ENCODE measurements at places on chromosomes 6 and 20.

DNA sequence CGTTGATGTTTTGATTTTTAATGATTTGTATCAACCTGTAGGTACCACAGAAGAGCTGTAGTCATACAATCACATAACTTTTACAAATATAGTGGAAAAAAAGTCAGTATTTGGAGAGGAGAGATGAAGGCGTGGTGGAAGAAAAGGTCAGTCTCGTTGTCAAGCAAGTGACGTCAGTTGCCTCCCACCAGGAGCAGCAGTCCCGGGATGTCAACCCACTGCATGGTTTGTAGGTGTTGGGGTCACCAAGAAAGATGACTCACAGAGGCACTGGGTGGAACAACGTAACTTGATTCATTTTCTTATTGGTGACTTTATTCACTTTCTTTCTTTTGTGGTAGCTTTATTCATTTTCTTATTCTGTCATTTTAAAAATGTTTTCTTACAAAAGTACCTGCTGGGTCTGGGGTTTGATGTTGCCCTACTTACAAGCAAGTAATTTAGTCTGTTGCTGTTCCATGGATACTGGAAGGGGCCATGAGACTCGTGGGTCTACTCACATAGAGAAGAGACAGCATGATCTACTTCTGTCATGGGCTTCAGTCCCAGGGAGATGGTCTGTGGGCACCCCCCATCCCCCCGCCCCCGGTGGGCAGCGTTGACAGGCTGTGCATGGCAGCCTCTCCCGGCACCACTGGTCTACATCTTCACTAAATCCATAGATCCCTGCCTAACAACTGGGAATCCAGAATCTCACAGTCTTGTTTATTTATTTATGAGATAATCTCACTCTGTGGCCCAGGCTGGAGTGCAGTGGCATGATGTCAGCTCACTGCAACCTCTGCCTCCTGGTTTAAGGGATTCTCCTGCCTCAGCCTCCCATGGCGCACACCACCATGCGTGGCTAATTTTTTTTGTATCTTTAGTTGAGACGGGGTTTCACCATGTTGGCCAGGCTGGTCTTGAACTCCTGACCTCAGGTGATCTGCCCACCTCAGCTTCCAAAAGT lies 36.4 kb upstream of the SYNJ2 start:
- DNase-seq: no peak

DNA sequence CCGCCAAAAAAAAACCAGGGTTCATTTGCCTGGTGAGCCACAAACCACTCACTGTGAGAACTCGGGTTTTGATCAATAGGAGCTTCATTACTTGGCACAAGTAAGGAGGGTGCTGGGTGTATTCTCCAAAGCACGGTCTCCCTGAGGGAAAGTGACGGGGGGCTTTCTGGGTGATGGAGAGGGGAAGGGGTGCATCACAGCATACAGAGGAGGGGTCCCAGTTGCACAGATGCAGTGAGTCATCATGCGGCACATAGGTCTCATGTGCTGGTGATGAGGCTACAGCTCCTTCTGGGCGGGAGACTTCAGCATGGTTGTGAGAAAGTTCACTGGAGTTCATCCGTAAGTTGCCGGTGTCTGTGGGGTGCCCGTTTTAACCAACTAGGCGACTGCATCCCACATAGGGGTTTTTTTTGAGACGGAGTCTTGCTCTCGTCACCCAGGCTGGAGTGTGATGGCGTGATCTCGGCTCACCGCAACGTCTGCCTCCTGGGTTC lies 36.2 kb downstream of the SUN5 start:
- no peak for DNase-seq

DNA sequence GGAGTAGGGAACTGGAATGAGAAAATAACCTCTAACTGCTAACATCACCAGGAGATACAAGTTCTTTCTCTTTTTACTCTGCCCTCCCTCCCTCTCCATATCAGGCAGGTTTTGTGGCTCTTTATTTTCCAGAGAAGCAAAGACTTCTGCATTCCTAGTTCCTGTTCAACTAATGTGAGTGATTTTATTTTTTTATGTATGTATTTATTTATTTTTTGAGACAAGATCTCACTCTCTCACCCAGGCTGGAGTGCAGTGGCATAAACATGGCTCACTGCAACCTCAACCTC lies 6.0 kb upstream of the IER3 start:
- no peak for DNase-seq

GRCh38 chr20:26216025-26216424 lies 519.4 kb upstream of the ZNF337 start:
- no peak for DNase-seq

DNA sequence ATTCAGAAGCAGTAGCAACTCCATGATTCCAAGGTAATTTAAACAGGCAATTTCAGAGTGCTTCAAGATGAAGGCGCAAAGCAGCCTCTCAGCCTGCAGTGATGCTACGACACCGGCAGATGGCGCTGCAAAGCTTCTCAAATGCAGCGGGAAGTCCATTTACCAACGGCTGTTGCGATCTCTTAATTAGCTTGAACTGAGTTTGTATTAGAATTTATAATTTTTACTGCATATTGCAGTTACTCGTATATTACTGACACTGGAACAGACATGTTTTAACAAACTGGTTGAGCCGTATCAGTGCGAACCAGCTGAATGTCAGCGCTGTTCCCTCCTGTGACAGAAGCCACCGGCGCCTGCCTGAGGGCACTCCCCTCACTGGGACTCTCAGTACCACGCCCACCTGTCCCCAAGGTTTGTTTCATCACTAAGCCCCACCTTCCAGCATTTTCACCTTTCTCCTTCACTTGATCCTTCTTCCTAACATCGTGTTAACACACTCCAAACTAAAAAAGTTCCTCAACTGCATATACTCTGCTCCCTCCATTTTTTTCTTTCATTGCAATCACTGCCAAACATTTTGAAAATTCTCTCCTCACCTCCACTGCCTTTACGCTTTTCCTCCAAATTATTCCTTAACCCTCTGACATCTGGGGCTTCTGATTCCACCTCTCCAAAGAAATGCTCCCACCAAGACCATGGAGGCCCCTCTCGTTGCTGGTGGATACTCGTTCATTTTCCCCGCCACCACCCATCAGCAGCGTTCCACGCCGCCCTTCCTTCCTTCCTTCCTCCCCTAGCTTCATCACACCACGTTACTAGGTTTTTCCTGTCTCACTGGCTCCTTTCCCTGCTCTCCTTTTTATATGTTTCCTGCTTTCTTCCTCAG lies 14.5 kb downstream of the GNL1 start:
- DNase-seq: peak; percentile 78

- DNase-seq: no peak
These were observed 50.1 kb downstream of the CYP24A1 start for GRCh38 chr20:54123587-54124180.

- DNase-seq: no peak
These were observed 23.0 kb upstream of the STK38 start for GRCh38 chr6:36570264-36570663.

DNA sequence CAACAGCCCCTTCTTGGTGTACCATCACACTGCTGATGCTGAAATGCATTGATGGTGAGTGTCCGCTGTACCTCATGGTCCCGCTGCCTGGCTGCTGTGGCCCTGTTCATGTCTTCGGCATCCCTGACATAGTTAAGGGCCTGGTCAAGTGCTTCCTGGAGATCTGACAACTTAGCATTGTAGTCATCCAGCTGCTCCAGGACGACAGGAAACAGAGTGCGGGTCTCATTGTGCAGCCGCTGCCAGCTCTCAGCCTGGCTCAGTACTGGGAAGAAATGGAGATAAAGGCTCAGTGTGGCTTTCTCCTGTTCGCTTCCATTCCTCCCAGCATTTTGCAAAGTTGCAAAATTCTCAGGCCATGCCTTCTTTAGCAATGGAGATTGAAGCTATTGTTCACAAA lies 81.8 kb downstream of the LAMA4 start:
- DNase-seq: no peak

DNA sequence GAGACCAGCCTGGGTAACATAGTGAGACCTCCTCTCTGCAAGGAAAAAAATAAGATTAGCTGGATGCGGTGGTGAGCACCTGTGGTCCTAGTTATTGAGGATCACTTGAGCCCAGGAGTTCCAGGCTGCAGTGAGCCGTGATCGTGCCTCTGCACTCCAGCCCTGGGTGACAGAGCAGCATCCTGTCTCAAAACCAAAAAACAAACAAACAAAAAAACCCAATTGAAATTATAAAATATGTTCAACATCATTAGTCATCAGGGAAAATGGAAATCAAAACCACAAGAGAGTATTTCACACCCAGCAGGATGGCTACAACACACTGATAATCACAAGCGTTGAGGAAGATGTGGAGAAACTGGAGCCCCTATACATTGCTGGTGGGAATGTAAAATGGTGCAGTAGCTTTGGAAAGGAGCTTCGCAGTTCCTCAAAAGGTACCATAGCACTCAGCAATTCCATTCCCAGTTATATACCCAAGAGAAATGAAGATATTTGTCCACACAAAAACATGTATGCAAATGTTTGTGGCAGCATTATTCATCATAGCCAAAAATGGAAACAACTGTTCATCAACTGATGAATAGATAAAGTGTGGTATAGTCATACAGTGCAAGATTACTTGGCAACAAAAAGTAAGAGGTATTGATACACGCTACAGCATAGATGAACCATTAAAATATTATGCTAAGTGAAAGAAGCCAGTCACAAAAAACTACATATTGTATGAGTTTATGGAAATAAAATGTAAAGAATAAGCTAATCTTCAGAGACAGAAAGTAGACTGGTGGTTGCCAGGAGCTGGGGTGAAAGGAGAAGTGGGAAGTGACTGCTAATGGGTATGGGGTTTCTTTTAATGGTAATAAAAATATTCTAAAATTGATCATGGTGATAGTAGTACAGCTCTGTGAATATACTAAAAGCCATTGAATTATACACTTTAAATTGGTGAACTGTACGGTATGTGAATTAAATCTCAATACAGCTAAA lies 38.7 kb upstream of the RIPOR2 start:
- no peak for DNase-seq

DNA sequence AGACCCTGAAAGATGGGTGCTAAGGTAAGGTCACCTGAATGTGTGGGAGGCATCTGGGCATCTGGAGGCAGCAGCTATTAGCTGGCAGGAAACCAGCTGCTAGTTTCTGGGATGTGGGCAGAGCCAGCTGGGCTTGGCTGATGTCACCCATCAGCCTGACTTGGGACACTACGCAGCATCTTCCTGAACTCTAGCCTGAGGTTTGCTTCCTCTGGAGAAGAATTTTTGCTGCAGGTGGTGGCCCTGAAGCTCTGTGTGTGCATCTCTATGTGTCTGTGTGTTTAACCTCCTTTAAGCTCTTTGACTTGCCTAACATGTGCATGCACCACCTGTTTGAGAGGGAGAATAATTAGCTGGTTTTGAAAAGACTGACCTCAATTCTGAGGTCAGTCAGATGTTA lies 465.1 kb upstream of the CHD6 start:
- no peak for DNase-seq

DNA sequence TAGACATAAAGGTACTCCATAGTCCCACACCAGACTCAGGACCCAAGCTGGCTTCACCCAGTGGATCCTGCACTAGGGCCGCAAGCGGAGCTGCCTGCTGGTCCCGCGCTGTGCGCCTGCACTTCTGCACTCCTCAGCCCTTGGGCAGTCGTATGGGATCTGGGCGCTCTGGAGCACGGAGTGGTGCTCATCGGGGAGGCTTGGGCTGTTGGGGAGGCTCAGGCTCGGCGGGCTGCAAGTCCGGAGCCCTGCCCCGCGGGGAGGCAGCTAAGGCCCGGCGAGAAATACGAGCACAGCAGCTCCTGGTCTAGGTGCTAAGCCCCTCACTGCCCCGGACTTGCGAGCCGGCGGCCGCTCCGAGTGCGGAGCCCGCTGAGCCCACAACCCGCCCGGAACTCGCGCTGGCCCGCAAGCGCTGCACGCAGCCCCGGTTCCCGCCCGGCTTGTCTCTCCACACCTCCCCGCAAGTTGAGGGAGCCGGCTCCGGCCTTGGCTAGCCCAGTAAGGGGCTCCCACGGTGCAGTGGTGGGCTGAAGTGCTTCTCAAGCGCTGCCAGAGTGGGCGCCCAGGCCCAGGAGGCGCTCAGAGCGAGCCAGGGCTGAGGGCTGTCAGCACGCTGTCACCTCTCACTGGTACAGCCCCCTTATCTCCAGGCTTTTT lies 33.4 kb upstream of the GCNT2 start:
- DNase-seq: no peak

GRCh38 chr6:144345451-144345850 lies 60.3 kb downstream of the UTRN start:
- no peak for DNase-seq

DNA sequence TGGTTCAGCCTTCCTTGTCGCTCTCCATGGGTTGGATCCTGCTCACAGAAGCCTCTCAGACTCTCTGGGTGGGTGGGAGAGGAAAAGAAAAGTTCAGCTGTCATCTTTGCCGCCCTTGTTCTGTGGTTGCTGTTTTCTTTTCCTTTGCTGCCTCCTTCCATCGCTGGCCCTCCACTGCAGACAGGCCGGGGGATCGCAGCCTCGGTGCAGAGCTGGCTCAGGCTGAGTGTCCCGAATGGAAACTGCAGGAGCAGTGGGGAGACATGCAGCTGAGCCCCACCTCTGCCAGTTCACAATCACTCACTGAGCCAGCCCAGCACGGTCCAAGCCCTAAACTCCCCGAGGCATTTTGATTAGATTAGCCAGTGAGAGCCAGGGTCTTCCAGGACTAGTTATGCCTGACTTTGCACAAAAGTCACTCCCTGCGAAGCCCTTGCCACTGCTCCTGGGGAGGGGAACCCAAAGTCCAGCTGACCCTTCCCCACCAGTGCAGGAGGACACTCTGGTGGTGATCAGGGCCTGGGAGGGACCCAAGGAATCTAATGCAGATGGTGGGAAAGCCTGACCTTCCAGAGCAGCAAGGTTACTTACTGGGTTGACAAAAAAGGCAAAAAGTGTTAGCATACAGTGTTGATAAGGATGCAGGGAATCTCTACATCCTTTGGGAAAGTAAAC lies 14.0 kb downstream of the NRN1 start:
- no peak for DNase-seq

DNA sequence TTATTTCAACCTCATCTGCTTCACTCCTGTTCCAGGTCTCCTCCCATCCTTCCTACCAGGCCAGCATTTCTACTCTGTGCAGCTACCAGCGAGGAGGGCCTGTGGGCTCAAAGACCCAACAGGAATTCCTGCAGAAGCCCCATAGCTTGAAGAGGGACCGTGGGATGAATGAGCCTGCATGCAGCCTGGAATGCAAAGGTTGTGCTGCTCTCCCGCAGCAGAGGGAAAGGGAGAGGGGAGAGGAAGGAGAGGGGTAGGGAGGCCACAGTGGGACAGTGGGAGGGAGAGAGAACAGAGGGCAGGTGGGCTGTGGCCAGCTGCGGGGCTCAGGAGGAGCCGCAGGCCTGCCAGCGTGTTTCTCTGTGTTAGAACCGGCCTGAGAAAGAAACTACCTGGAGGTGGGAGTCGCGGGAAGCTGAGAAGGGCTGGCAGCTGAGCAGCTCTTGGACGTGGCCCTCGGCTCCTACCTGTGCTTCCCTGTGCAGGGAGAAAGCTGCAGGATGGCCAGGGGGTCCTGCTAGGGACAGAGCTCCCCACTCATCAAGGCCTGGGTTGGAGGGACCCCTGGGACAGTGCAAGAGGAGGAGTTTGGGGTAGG lies 66.1 kb upstream of the MLN start:
- DNase-seq: no peak

DNA sequence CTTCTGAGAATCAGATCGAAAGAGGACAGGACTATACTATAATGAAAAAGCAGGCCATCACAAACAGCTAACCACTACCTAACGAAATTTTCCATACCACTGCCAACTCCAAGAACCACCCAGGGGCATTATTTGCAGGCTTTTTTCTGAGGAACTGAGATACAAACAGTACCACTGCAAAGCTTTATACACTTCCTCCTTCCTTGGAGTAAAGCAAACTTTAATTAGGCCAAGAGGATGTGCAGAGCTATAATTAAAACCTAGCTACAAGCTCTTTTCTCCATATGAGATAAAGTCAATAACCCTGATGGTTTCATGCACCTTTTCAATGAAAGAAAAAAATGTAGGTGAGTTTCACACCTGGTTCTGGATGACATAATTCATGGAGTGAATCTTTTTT lies 68.5 kb downstream of the ELOVL5 start:
- DNase-seq: no peak

Measured in glomerular endothelial cell (primary cell).